ENCODE measurements at places on chromosomes 1 and 21. TPM values are rescaled to one million over a fixed set of nuclear protein-coding genes. Genes with fewer than 3 reads are reported as not detected.

The RNU1-1 gene
- total RNA-seq, result 2,232 TPM

The PM20D1 gene
- total RNA-seq, result 0.55 TPM

- DNase-seq, result no peak
These were observed 42.6 kb downstream of the PCNT start for GRCh38 chr21:46366561-46366960.

GRCh38 chr1:61797045-61797755 is 54.9 kb downstream of the PATJ start:
- DNase-seq, result no peak

- DNase-seq, result no peak
These were observed 2.1 kb downstream of the CLSTN1 start for GRCh38 chr1:9821710-9822109.

- DNase-seq, result peak; percentile 61
These were observed 70.3 kb upstream of the TINAGL1 start for GRCh38 chr1:31505911-31506497.
